ENCODE measurements at places on chromosomes 1 and 21.

- DNase-seq = no peak
Observed at GRCh38 chr1:50666849-50667248, 243.6 kb upstream of the DMRTA2 start.

DNA sequence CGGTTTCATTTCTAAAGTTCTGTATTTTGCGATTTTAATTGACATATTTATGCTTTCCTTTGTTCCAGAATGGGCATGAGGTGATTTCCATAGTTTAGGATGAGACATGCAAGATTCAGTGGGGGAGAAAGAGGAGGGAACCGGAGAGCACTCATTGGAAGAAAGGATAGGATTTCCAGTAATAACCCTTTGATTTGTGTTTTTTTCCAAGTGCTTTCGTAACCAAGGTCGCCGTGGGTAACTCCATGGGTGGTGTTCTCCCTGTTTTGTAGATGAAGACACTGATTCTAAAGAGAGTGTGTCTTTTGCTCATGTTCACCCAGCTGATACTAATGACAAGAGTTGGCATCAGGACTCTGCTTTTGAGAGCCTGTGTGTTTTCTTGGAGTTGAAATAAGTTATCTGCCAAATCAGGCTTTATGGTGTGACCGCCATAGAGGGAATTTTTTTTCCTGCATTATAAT, 170.1 kb downstream of the DHRS3 start:
- no peak for DNase-seq

GRCh38 chr1:44890007-44890406, 47.0 kb upstream of the PTCH2 start:
- DNase-seq = no peak

DNA sequence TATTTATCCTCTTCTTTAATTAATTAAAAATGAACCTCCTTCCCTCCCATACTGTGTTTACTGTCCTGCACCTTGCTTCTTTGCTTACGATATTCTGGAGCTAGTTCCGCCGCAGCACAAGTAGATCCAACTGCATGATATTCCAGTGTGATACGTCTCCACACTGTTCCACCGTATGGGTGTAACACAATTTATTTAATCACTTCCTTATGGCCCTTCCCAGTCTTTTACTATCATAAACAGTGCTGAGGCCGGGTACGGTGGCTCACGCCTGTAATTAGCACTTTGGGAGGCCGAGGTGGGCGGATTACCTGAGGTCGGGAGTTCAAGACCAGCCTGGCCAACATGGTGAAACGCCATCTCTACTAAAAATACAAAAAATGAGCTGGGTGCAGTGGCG, 25.7 kb downstream of the CNST start:
- no peak for DNase-seq

- no peak for DNase-seq
Observed at GRCh38 chr1:1969505-1969900, 34.1 kb downstream of the CFAP74 start.

GRCh38 chr1:219659005-219659600, 46.2 kb upstream of the ZC3H11B start:
- no peak for DNase-seq

- no peak for DNase-seq
Observed at GRCh38 chr1:217322834-217323233, 308.1 kb downstream of the GPATCH2 start.

DNA sequence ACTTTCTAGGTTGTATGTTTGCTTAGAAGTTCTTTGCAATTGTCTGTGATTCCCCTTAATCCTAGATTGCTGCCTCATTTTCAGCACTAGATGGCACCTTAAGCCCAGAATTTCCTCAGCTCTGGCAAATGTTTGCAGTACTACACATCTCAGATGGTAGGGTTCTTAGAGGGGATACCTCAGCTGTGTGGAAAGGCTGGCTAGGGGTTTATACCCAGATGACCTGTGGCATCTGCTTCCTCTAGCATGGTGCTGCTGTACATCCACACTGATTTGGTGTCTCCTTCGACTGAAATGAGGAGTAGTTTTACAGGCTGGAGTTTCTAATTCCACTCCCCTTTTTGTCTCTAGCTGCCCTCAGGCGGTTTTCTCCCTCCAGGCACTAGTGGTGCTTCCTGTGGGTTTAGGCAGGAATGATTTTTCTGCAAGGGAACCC, 23.5 kb downstream of the ASB17 start:
- no peak for DNase-seq

- DNase-seq = no peak
Observed at GRCh38 chr1:41780322-41780721, 138.4 kb downstream of the HIVEP3 start.

DNA sequence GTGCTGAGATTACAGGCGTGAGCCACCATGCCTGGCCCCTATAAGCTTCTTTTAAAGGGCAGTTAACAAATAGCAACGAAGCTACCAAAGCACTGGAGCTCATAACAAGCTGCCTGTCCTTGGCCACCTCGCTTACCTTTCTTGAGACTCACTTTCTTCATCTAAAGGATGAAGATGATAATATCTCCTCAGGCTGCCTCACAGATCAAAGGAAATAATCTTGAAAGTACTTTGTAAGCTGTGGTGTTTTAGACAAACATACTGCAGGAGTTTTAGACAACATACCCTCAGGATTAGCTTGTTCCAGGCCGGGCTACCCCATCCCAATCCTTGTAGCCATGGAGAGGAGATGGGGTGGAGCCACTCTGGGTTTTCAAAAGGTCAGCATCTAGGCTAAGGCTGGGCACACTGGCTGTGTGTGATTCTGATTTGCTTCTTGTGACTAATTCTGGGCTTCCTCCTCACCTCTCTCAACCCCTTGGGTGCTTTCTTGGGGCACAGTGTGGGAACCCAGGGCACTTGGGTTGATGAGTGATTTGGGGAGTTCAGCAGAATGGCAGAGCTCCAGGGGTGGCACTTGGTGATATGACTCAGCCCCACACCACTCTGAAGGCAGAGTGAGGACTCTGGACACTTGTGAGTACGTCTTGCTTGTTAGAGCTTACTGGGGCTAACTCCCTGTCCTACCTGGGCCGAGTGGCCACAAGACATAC, 5.2 kb downstream of the GPR25 start:
- no peak for DNase-seq

GRCh38 chr1:84462118-84462517, 16.9 kb upstream of the RPF1 start:
- DNase-seq = no peak

GRCh38 chr1:44425341-44426082, 20.5 kb downstream of the RNF220 start:
- DNase-seq = no peak

GRCh38 chr1:186782791-186783190, 46.0 kb upstream of the PLA2G4A start:
- DNase-seq = no peak

- DNase-seq = no peak
Observed at GRCh38 chr1:163170975-163171676, 31.6 kb downstream of the RGS5 start.

- no peak for DNase-seq
Observed at GRCh38 chr1:79441238-79441637, 434.7 kb upstream of the ADGRL4 start.

GRCh38 chr1:243315893-243316292, 60.1 kb downstream of the SDCCAG8 start:
- DNase-seq = no peak

DNA sequence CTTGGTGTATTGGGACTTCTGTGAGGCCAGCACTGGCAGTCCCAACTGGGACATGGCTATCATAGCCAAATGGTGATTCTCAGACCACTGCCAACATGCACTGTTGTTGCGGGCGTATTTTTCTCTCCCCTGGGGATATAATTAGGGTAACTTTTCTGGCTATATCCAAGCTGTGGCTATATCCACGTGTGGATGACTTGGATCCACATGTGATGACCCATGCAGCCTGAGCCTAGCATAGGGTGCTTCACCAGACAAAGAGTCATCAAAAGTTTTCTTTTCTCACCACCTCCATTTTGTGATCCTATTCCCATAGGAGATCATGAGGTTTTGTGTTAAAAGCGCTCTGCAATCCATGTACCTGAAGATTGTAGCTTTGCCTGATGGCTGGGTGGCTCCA, 51.2 kb upstream of the CSF3R start:
- no peak for DNase-seq

DNA sequence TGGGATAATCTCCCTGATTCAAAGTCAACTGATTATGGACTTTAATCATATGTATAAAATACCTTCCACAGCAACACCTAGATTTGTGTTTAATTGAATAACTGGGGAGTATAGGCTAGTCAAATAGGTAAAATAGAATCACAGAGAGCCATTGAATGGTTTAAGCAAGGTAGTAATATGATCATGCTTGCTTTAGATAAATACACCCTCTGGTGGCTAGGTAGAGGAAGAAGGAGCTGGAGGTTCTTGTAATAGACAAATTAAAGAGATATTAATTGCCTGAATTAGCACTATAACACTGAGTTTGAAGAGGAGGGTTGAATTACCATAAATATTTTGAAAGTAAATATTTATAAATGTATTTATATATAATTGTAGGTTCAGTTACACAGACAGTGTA, 40.3 kb downstream of the DIRAS3 start:
- no peak for DNase-seq

- no peak for DNase-seq
Observed at GRCh38 chr1:153384958-153385580, 5.8 kb downstream of the S100A8 start.

GRCh38 chr1:150464422-150464826, 22.8 kb upstream of the TARS2 start:
- peak; percentile 36 for DNase-seq

Data from omental fat pad (tissue), 4 donors.